Esophagus squamous epithelium (tissue), 5 donors: ENCODE measurements at places on chromosomes 5 and 9.

- no peak overlapping the region for H3K4me3 ChIP-seq
- no peak for DNase-seq
- no peaks in the 10 kb centered on the region for H3K36me3 ChIP-seq
- H3K27ac ChIP-seq: no peak overlapping the region
- no peaks in the 10 kb centered on the region for H3K27me3 ChIP-seq
- no peaks in the 10 kb centered on the region for H3K4me1 ChIP-seq
These were observed 123.8 kb upstream of the LIFR start for GRCh38 chr5:38680094-38680825.

- DNase-seq: no peak
- no peak overlapping the region for H3K27ac ChIP-seq
- H3K36me3 ChIP-seq: peaks cover 4% of the 10 kb centered on the region
- no peaks in the 10 kb centered on the region for H3K27me3 ChIP-seq
These were observed 20.0 kb downstream of the RNF145 start for GRCh38 chr5:159189310-159189709.

DNA sequence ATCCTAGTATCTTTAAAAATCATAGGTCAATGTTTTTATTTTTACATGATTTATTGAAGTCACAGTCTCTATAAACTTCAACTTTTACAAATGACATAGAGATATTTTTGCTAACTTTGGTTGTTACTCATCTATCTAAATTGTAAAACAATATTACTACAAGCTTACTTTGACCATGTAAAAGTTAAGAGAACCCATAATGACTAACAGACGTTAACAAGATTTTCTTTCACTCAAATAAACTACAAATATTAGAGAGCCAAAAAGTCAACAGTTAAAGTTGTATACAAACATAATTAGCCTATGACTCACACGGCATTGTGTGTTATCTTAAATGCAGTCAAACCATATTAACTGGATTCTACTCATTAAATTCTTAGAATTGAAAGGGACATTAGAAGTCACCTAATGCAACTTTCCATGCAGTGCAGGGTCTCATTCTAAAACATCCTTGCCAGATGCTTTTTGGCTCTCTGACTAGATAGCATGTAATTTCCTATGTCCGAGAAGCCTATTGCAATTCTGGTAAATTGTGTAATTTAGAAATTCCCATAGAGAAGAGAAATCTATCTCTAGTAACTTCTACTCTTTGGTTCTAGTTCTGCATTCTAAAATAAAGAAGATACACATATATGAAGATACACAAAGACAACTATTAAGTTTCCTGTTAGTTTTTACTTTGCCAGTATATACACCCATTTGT lies 42.2 kb upstream of the UGT3A2 start:
- H3K27ac ChIP-seq: no peak overlapping the region
- no peak overlapping the region for H3K4me3 ChIP-seq
- no peaks in the 10 kb centered on the region for H3K4me1 ChIP-seq
- peaks cover 97% of the 10 kb centered on the region for H3K36me3 ChIP-seq
- H3K27me3 ChIP-seq: no peaks in the 10 kb centered on the region

DNA sequence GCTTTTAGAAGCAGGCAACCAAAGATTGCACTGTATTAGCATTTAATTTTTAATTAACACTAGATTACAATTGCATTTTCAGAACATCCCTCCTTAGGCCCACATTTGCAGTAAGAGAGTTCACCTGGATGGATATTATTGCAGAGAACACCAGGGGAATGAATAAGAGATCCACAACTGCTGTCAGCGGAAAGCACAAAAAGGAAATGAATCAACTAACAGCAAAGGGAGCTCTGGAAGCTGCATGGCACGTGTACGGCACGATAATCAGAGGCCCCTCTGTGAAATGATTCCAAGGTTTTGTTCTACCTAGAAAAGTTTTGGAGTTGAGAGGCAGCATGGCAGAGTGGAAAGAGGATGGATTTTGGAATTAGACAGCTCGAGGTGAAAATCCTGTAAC lies 361.2 kb upstream of the C9orf72 start:
- no peaks in the 10 kb centered on the region for H3K4me1 ChIP-seq
- no peaks in the 10 kb centered on the region for H3K27me3 ChIP-seq
- no peak for DNase-seq
- H3K4me3 ChIP-seq: no peak overlapping the region
- no peaks in the 10 kb centered on the region for H3K36me3 ChIP-seq

GRCh38 chr9:111661150-111661801 lies at the start of gene GNG10:
Gene GNG10, plus strand, starts transcription at chr9:111661605. Its CDS starts 30 bp downstream, at chr9:111661635.
- no peaks in the 10 kb centered on the region for H3K36me3 ChIP-seq
- H3K27me3 ChIP-seq: no peaks in the 10 kb centered on the region
- peak within 1 kb of the TSS; percentile 89 for H3K27ac ChIP-seq
- peaks cover 25% of the 10 kb centered on the region for H3K4me1 ChIP-seq
- H3K4me3 ChIP-seq: peak within 1 kb of the TSS; percentile 55

DNA sequence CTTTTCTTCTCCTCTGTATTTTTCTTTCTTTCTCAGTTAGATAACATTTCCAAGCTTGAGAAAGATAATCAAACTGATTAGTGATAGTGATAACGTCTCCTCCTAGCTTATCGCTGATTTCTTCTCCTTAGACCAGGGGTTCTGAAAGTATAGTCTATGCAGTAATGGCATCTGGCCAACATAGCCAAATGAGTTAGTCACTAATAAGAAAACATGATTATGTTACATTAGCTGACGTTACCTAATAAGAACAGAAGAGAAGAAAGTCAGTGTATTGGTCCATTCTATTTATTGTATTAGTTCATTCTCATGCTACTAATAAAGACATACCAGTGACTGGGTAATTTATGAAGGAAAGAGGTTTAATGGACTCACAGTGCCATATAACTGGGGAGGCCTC lies 111.2 kb downstream of the STRBP start:
- no peak for DNase-seq
- peaks cover 66% of the 10 kb centered on the region for H3K36me3 ChIP-seq
- no peaks in the 10 kb centered on the region for H3K27me3 ChIP-seq
- H3K4me3 ChIP-seq: no peak overlapping the region
- H3K27ac ChIP-seq: no peak overlapping the region
- no peaks in the 10 kb centered on the region for H3K4me1 ChIP-seq
